ENCODE measurements at places on chromosomes 1 and 21.

GRCh38 chr1:6185635-6186382 is 5.7 kb upstream of the CHD5 start:
- DNase-seq, result no peak

- no peak for DNase-seq
Measured at GRCh38 chr1:215022741-215023141, 59.8 kb upstream of the KCNK2 start.

GRCh38 chr1:117851687-117852086 is 77.7 kb downstream of the GDAP2 start:
- DNase-seq, result no peak

DNA sequence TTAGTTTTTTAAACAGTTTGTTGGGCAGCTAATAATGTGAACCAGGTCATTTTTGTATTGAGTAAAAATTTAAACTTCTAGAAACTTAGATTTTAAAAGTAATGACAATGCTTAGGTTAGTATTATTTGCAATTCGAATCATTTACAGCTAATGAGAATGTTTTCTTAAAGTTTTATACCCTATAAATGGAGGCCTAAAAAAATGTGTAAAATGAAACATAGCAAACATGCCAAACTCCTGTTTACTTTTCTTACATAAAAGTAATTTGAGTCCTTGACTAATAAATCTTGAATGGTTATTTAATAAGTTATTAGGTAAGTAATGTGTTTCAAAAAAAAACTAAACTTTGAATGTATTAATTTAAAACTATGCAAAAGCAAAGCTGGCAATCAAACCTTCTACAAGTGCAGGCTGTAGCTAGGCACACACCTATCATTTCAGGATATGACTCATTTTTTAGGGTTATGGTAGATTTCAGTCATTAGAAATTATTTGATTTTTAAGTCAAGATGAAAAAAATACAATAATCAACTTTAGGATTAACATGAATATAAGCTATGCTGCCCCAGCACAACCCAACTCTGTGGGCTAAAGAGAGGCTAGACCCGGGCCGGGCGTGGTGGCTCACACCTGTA is 41.5 kb downstream of the CLSTN1 start:
- no peak for DNase-seq

- no peak for DNase-seq
Measured at GRCh38 chr21:35470522-35470921, 421.4 kb upstream of the RUNX1 start.

GRCh38 chr1:99268021-99268420 is 3.7 kb downstream of the PLPPR4 start:
- no peak for DNase-seq

- no peak for DNase-seq
Measured at GRCh38 chr1:23793018-23793781, 2.3 kb downstream of the LYPLA2 start.

DNA sequence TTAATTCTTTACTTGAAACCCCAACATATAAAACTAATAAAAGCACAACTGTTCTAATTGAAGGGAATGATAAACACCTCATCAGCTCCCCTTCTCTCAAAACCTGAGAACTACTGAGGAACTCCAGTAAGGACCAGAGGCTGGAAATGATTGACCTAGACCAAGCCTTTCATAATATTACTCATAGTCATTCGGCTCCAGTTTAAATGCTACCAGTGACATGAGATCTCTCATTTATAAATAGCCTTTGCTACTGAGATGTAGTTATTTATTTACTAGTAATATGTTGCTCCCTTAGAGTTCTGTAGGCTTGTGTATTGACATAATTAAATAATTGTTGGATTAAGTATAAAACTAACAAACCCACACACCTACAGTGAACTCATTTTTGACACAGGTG is 209.8 kb upstream of the PRMT6 start:
- no peak for DNase-seq

DNA sequence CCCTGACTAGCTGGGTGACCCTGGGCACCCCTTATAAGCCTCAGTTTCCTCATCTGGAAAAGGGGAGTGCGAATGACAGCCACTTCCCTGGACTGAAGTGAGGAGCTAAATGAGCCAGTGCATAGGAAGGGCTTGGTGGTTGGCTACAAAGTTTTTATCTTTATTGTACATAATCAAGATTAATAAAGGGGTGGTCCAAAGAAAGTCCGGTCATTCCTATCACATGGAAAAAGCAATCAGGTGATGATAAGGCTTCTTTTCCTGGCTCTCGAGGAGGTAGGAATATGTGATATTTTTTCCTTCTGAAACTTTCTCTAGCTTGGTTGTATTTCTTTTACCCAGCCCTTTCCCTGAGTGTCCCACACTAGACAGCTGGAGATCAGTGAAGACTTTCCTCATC is 56.5 kb downstream of the TMCO4 start:
- no peak for DNase-seq

Measured in stimulated activated CD4-positive, alpha-beta T cell treated with anti-CD3 and anti-CD28 coated beads, Interleukin-1b, Interleukin-23, amount 100 ng/mL, for 1 hour (primary cell).